ENCODE measurements at places on chromosomes 5 and 9.
A peak's percentile ranks its signal among the peaks of the same experiment; 100 is the strongest.

- DNase-seq = no peak
Measured at GRCh38 chr9:114302727-114303126, 20.2 kb upstream of the ORM1 start.

GRCh38 chr5:54063817-54064216 is 246.6 kb downstream of the ARL15 start:
- peak; percentile 74 for DNase-seq

GRCh38 chr9:89179540-89179894 is 899 bp upstream of the SHC3 start:
- peak; percentile 2 for DNase-seq

DNA sequence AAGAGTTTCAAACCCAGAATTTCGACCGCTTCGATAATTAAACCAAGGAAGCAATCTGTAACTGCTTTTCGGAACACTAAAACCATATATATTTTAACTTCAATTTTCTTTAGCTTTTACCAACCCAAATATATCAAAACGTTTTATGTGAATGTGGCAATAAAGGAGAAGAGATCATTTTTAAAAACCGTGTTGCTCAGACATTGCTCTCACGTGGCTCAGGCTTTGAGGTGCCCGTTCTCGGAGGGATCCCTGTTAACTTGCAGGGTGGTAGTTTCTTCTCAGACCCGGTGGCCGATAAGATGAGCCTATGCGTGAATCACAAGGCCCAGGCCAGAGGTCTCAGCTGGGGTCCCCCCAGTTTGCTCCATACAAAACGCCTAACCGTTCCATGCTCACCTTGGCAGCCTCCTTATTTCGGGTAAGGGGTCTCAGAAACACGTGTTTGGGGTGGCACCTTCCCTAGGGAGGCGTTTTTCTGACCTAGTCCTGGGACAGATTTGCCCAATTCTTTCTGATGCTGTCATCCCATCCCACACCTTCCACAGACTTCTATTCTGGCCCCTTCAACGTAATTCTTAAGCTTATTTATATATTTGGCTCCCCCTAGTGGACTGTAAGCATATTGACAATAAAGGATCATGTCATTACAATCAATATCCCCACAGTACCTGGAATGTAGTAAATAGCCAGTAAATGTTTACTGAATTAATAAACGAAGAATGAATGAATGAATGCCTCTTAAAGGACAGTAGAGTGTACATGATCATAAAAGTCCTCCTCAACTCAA is 48.1 kb downstream of the THBS4 start:
- DNase-seq = no peak

DNA sequence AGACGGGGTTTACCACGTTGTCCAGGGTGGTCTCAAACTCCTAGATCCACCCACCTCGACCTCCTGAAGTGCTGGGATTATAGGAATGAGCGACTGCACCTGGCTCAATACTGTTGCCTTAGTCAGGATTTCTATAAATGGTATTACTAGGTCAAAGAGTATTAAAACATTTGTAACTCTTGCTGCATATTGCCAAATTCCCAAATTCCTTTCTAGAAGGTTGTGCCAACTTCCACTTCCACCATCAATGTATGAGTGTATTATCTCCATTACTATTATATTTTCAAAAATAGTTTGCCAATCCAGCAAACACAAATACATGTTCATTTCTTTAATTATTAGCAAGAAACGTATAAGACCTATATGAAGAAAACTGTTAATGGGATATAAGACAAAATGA is 10.6 kb downstream of the PTGR1 start:
- DNase-seq = no peak

- no peak for DNase-seq
Measured at GRCh38 chr9:79409182-79409823, 162.5 kb upstream of the TLE4 start.

GRCh38 chr5:53825016-53825415 is 264.6 kb downstream of the NDUFS4 start:
- DNase-seq = no peak

DNA sequence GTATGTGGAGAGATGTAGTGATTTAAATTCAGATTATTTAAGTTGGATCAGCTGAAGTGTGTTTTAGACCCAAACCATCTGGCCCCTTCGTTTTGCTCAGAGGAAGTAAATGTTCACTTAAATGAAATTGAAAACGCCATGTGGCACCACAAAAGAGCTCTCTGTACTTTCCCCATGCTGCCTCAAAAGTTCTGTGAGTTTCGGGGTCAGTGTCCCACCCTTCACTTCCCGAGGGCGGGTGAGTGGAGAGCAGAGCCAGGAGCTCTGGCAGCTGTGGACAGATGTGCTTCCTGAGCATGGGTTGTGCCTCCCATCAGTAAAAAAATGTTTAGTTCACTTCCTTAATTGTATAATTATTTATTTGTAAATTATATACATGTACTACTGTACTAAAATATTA is 48.4 kb downstream of the PSD2 start:
- no peak for DNase-seq

DNA sequence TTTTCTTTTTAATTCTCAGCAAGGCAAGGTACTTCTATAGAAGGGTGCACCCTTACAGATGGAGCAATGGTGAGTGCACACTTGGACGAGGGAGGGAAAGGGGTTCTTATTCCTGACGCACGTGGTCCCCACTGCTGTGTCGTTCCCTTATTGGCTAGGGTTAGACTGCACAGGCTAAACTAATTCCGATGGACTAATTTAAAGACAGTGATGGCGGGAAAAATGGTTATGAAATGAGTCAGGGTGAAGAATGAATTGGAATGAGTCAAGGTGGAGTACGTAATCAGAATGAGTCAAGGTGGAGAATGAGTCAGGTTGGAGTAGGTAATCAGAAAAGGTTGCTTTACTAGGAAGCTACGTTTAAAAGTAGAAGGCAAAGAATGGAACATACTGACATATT is 2.1 kb upstream of the HMGCS1 start:
- no peak for DNase-seq

DNA sequence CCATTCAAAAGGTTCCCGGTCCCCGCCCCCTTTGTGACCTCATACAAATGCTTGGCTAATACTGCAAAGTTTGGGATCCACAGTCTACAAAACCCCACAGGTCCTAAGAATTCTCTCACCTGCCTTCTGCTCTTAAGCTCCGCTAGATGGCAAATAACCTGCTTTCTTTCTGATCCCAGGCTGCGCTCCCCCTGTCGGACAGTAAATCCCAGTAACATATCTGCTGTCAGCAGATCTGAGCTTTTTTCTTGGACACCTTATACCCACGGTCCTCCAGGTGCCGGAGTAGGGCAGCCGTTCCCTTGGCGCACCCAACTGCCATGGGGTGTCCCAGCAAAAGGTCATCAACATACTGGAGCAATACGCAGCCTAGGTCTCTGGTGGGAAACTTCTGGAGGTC is 39.0 kb upstream of the PPP1R26 start:
- DNase-seq = no peak

DNA sequence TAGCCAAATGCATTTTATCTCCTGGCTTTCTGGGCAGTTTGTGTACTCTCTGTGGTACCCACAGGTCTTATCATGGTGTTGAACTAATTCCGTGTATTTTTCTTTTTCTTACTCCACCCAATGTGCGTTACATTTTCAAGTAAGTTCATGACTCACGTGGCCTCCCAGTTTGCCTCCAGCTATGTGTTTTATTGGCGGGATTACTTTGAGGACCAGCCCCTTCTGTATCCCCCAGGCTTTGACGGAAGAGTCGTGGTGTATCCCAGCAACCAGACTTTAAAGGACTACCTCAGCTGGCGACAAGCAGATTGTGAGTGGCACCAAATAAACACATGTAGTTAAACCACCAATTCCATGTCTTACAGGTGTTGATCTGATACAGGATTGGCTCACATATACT is 3.2 kb downstream of the THG1L start:
- DNase-seq = no peak

GRCh38 chr9:31023847-31024246 is 1360.6 kb upstream of the ACO1 start:
- DNase-seq = no peak

GRCh38 chr5:22965960-22966359 is 112.8 kb upstream of the CDH12 start:
- no peak for DNase-seq

DNA sequence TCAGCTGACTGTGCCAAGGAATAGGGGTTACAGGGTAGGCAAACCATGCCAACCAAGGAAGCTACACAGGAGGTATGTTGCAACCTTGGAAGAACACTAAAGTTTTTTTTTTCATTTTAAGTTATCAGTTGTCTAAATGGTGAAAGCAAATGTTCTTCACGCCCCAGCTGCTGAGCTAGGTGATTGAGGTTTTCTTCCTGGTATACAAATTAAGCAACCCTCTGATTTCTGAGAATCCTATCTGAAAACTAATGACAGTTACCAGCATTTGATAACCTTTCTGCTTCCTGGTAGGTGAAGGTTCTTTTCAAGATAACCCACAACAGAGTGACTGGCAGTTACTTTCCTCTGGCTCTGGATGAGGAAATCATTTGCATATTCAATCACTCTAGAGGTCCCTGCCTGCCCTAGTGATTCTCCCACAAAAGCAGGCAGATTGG is 194.9 kb downstream of the ATP10B start:
- no peak for DNase-seq

DNA sequence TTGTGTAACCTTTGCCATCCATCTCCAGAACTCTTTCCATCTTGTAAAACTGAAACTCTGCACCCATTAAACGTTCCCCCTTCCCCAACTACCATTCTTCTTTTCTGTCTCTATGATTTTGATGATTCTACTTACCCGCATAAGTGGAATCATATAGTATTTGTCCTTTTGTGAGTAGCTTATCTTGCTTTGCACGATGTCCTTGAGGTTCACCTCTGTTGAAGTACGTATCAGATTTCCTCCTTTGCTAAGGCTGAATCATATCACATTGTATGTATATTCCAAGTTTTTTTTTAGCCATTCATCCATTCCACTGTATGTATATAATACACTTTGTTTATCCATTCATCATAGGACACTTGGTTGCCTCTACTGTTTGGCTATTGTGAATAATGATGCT is 2.9 kb upstream of the RNF130 start:
- DNase-seq = no peak

All from AG04449 (cell line).